ENCODE measurements at places on chromosomes 3 and 15.

DNA sequence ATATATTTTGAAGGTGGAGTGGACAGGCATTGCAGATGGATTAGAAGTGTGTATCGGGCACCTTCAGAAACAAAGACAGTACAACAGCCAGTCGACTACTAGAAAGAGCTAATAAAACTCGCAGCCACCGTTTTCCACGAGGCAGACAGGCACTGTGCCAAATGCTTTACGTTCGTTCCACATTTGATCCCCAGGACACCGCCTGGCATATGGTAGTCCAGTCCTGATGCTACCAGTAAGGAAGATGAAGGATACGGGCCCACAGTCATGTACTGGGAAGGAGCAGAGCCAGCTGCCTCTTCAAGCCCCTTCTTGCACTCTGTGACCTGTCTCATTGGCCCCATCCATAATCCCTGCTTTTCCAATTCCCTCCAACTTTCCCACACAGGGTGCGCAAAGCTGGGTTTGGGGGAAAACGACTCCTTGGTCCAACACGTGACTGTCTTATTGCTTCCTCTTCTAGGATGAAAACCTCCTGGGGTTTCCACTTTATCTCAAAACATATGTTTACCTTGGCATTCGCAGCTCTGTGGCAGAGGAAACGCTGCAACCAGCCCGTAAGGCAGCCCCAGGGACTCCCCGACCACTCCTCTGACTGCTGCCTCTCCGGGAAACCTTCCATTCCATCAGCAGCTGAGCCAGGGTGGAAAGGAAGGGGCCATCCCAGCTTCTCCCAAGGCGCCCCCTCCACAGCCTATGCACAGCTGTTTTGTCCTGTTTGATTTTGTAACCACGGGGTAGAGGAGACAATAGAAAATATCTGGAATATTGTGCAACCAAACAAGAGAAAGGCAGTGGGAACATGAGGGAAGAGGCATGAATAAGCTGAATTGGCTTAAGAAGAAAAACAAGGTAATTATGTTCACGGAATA is 107.4 kb downstream of the ADAMTS17 start:
- no peak for DNase-seq

DNA sequence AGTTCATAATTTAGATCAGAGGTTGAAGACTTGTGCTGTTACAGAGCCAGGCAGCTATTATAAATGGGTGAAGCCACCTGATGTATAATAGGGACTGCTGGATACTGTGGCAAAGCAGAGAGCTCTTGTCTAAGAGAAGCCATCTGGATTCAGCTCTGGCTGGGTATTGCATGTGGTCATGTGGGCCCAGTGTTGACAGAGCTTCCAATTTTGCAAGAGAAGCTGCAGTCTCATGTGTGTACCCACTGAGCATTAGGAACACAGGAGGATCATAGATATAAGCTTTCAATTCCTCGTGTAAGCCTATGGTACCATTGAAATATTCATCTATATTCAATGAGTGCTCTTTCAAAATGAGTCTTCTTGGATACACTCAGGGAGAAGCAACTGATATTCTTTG is 303.9 kb upstream of the SLCO3A1 start:
- no peak for DNase-seq

GRCh38 chr3:146404436-146404835 is 64.9 kb downstream of the PLSCR2 start:
- no peak for DNase-seq

- DNase-seq = no peak
Observed at GRCh38 chr15:77940381-77940947, 137.0 kb downstream of the TBC1D2B start.

All from stimulated activated CD8-positive, alpha-beta memory T cell treated with anti-CD3 and anti-CD28 coated beads, Interleukin-15, amount 100 ng/mL, for 4 hours (primary cell).